ENCODE measurements at places on chromosomes 3 and 15. TPM values are rescaled to one million over a fixed set of nuclear protein-coding genes. Genes with fewer than 3 reads are reported as not detected.

The GOLGA6A gene
- 0.05 TPM for total RNA-seq

The NPAP1 gene
- not detected for total RNA-seq

The UBA7 gene
- total RNA-seq: 0.74 TPM

The PAK6 gene
- total RNA-seq: 0.15 TPM

The PGBD4 gene
- total RNA-seq: 1.6 TPM

The UACA gene
- 51.4 TPM for total RNA-seq

The ZDHHC19 gene
- 0.09 TPM for total RNA-seq

The CYP8B1 gene
- not detected for total RNA-seq

The AGTR1 gene
- total RNA-seq: 0.40 TPM

The ZNF501 gene
- total RNA-seq: not detected

The PRR23B gene
- total RNA-seq: not detected

The GNAT1 gene
- not detected for total RNA-seq

The MYRIP gene
- total RNA-seq: not detected

The WDR72 gene
- total RNA-seq: 5.5 TPM

The ATP13A5 gene
- not detected for total RNA-seq

Measured in A549 treated with CORT108297 at 1 μM for 4 hours (cell line).